NB4 (cell line): ENCODE measurements at places on chromosomes 5 and 9.

DNA sequence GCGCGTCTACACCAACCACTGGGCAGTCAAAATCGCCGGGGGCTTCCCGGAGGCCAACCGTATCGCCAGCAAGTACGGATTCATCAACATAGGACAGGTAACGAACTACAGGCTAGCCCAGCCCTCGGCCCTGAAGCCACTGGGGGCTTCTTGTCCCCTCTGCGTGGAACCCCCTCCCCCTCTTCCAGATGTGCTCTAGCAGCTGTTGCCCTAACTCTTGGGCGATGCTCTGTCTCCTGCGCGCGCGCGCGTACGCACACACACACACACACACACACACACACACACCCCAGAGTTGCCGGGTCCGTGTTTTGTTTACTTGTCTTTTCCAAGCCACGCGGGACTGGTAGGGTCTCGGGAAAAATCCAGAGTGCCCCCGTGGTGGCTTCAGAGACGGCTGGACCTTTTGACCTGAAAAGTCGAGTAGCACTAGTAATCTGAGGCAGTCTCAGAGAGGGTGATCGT, 836 bp downstream of the PCSK5 start:
- no peak for DNase-seq

DNA sequence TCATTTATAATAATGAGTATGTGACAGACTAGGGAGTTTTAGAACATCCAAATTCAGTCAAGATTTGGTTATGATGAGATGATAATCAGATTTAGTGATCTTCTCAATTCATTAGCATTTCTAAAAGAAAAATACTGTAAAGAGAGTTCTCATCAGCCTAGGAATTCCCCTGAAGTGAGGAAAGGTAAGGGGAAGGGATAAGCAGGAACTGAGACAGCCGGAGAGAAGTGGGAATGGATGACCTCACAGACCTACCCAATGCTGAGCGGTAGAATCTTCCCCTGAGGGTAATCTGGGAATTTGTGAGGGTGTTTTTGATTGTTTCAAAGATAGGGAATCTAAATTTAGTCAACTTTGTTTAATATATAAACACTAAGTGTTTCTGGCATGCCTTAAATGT, 16.7 kb upstream of the GPBP1 start:
- no peak for DNase-seq

- DNase-seq: no peak
Measured at GRCh38 chr5:132363431-132364112, 5.9 kb upstream of the SLC22A5 start.

GRCh38 chr9:136714096-136714892, 1.9 kb downstream of the DIPK1B start:
- no peak for DNase-seq

DNA sequence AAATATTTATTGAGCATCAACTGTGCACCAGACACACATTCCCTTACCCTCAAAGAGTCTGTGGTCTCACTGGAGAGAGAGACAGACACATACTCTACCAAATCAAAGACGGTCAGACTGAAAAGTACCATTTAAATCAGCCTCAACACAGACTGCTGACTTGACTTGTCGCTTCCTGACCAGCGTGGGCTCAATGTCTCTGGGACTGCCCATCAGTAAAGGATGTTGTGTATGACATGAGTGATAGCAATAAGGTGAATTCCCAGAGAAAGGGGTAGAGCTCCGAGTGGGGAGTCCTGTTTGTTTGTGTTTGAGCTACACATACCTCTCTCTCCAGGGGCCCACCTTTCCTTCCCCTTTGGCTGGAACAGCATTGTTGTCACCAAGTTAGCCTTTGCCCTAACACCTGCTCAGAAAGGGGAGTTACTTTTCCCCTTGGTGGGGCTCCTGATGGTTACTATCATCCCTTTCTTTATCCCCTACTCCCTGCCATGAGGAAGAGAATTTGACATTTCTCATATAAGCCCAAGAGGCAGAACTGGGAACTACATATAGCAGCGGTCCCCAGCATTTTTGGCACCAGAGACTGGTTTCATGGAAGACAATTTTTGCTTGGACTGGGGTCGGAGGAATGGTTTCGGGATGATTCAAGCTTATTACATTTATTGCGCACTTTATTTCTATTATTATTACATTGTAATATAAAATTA, 33.9 kb downstream of the NR4A3 start:
- DNase-seq: no peak

DNA sequence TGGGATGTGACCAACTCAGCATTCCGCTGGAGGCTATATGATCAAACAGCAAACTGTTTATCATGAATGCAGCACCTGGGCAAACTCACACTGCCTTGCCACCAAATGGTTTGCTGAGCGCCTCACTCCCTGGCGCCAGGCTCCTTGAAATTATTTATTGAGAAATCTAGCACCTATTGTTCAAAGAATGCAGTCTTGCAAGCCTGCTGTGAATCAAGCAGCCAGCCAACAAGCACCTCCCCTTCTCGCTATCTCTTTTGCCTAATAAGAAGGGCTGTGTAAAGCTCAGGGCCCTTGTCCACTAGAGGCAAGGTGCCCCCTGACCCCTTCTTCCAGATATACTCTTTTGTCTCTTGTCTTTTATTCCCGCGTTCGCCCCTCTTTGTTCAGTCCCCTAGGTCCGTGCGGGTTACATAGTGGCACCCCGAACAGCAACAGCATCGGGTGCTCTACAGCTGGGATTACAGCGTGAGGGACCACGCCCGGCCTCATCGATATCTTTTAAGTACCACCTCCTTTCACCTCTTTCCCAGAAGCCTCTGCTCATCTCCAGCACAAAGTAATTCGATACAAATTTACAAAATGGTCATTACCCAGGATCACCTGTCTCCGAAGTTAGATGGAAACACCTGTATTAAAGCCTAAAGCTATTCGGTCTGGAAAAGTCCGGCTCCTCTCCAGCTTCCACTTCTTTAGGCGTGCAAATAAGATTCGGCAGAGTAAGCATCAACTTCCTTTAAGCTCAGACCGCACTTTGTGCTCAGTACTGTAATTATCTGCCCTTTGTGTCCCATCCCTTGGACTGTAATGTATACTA, 896 bp downstream of the RIGI start:
- peak; percentile 51 for DNase-seq

GRCh38 chr9:107090218-107090617, 192.9 kb upstream of the RAD23B start:
- DNase-seq: no peak

DNA sequence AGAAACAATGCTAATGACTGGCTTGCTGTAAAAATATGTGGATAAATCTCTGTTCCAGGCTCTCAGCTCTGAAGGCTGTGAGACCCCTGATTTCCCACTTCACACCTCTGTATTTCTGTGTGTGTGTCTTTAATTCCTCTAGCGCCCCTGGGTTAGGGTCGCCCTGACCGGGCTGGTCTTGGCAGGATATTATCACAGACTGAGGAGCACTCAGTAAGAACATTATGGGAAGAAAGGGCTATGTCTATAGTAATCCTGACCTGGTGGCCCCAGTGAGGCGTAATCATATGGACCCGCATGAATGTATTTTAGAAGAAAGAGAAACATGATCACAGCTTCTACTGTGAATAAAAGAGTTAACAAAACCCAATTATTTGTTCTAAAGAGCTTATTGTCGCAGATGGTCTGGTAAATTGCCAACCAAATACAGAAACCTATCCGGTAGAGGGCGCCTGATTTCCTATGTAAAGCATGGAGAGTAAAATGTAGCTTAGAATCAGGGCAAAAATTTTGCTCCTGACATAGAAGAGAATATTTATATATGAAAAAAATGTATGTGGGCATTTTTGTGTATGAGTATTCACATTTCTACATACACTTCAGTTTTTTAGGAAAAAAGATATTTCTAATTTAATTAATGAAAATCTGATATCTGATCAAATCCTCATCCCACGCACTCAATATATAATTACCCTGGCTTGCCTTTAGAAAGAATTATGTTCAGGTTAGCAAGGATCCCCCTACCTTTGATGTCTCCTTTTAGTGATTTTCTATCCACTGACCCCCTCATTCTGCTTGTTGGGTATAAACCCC, 5.8 kb upstream of the IFNA1 start:
- DNase-seq: peak; percentile 68

- peak; percentile 86 for DNase-seq
Measured at GRCh38 chr9:105890046-105890822, 195.9 kb downstream of the TMEM38B start.

DNA sequence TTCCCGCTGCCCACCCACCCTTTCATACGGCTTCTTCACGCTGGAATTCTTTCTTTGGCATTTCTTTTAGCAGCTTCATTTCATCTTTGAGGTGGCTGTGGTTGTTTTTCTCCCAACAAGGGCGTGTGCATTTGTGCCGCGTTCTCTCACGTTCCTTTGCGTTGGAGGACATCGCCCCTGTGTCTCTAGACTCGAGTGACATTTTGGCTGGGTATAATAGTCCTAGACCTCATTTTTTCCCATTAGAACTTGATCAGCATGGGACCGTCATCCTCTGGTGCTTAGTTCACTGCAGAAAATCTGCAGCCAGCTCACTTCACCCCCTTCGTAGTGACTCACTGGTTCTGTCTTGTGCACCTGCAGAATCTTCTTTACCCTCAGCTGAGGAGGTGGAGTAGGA, 29.5 kb downstream of the KCNT1 start:
- DNase-seq: no peak

DNA sequence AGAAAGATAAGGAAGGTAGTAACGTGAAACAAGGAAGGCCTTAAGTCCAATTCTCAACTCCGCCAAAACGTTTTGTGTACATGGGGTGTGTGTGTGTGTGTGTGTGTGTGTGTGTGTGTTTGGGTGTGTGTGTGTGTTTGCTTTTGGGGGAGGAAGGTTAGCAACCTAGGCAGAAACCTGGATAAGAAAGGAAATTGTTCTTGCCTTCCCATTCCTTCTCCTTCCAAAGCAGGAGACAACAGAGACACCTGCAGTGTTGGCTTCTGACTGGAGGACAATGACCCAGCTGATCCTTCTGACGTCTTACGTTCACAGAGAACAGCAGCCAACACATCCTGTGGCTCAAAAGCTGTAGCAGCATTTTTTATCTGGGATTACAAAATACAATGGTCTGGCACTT, 4.1 kb upstream of the CCNG1 start:
- DNase-seq: no peak

DNA sequence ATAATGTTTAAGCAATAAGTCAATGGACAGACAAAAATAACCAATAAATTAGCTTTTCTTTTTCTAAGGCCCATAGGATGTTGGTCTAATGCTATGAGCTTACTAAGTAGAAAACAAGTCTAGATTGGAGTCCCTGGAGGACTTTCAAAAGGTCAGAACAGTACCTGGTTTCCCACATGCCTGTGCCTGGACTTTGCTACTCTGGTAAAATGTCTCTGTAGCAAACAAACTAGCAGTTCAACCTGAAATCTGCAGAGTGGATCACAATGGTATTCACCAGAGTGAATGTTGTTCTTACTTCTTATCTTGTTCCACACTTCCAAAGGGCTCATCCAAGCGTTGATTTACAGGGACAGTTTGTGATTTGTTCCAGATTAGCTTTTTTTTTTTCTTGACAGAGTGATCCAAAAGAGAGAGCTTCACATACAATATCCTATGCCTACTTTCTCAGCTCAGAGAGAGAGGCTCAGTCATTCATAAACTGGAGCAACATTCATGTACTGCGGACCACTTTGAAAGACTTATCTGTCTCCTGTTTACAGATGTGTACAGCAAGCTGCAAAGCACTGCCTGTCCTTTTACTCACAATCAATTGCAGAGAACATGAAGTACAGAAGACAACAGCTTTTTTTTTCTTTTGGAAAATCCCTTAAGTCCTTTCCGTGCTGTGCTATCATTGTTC, 466.1 kb downstream of the SPATA31D1 start:
- DNase-seq: no peak

- peak; percentile 68 for DNase-seq
Measured at GRCh38 chr9:121651295-121652020, at the start of gene DAB2IP. DAB2IP (plus strand) TSS chr9:121651634; CDS start chr9:121651776, 142 bp downstream.

- no peak for DNase-seq
Measured at GRCh38 chr5:23071682-23072081, 218.5 kb upstream of the CDH12 start.

DNA sequence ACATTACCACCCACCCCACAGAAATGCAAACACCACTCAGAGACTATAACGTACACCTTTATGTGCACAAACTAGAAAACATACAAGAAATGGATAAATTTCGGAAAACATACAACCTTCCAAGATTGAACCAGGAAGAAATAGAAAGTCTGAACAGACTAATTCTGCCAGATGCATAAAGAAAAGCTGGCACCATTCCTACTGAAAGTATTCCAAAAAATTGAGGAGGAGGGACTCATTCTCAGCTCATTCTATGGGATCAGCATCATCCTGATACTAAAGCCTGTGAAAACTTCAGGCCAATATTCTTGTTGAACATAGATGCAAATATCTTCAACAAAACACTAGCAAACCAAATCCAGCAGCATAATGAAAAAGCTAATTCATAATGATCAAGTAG, 115.1 kb upstream of the CD180 start:
- DNase-seq: no peak

- no peak for DNase-seq
Measured at GRCh38 chr5:148952097-148952867, 110.6 kb downstream of the SH3TC2 start.

DNA sequence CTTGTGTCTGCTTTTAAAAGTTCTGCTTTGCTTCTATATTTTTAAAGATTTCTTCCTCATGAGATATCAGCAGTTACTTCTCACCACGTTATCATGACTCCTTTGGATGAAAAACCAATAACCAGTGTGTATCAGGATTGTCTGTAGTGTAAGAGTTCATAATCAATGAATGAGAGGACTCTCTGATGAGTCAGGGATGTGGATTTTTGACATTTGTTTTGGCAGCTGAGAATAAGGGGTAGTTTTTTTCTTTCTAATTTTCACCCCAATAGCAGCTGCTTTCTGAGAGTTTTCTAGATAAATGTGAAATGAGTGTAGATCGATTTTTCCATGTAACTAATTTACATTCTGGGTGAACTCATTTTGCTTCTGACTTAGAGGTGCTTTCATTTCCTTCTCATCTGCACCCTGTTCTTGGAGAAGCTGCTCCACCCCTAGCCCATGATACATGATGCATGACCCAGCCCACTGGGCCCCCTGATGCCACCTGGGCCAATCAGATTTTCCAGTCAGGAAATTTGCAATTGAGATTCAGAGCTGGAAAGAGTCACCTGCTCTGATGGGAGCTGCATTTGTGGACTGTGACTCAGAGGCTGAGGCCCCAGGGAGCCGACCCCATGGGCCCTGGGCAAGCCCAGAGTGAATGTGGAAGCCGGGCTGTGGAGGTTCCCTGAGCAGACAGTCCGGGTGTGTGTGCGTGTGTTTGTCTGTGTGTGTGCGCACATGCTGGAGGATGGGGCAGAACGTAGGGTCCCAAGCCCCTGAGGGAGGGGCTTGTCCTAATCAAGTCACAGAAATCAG, 159.3 kb downstream of the RGS3 start:
- peak; percentile 48 for DNase-seq
